Stimulated activated CD4-positive, alpha-beta T cell treated with anti-CD3 and anti-CD28 coated beads, TNF-alpha, amount 100 ng/mL, for 48 hours (primary cell): ENCODE measurements at places on chromosomes 13 and 19.

GRCh38 chr13:65857942-65858565 is 1372.1 kb downstream of the PCDH9 start:
- no peak for DNase-seq

DNA sequence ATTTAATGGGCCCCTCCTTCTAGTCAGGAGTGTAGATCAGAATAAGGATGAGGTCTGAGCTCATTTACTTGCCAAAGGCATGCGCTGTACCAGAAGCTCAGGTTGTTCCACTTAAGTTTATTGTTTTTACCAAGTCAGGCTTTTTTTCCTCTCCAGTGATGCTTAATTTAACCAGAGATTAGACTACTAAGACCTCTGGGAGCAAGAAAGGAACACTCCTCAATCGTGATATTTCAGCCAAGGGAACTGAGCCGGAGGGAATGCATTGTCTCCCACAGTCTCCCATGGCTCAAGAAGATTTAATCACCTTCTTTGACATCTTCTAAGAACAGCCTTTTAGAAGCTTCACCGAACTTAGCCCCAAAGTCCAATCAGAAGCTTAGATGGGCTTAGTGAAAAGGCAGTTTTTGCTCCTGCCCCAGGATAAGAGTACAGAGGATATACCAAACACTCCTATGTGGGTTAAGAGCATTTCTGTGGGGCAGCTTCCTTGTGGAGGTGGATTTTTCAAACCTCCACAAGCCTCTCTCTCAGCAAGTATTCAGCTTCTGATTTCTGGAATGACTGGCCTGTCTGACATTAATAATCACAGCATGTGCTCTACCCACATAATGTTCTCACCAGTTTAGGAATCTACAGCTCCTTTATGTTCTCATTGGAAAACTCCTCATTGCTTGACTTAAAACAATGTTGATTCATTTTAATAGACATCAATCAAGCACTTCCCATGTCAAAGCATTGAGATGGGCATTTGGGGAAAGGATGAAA is 322.7 kb downstream of the SUCLA2 start:
- no peak for DNase-seq

GRCh38 chr19:34269489-34269888 is 15.1 kb downstream of the GARRE1 start:
- no peak for DNase-seq

DNA sequence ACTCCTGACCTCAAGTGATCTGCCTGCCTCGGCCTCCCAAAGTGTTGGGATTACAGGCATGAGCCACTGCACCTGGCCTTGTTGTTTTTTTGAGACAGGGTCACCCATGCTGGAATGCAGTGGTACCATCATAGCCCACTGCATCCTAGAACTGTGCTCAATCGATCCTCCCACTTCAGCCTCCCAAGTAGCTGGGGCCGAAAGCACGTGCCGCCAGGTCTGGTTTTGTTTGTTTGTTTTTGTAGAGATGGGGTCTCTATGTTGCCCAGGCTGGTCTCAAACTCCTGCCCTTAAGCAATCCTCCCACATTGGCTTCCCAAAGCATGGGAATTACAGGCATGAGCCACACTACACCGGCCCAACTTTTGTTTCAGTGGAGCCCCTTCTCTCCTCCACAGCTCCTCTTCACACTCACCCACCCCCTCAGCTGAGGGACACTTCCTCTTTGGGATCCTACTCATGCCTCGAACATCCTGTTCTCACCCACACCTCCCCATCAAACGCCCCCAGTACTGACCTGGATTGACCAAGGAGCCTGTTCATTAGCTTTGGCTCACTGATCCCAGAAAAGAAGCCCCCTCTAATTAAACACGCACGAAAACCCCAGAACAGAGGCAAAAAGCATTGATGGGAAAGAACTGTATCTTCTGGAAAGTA is 12.8 kb upstream of the CERS4 start:
- no peak for DNase-seq

DNA sequence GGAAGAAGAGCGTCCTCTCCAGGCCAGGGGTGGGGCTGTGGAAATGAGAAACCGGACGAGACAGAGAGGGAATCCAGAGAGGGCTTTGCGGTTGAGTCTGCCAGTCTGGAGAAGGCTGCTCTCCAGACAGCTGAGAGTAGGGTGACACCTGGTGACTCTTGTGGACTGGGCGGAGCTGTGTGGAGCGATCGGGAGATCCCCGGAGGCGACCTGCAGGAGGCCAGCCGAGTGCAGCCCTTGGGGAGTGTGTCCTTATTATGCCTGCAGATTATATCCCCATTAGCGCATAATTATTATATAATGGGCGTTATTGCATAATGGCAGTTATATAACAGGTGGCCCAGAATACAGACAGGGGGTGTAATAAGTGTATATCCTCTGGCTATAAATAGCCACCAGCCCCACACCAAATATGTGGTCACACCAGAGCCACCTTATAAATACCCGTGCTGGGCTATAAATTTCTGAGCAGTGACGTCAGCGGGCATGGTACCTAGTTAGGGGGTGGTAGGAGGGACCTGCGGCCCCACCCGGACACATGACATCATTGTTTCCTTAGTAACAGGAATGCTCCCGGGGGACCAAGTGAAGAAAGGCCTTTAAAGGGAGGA is 41.2 kb downstream of the NFIX start:
- no peak for DNase-seq
